ENCODE measurements at places on chromosomes 13 and 19.

DNA sequence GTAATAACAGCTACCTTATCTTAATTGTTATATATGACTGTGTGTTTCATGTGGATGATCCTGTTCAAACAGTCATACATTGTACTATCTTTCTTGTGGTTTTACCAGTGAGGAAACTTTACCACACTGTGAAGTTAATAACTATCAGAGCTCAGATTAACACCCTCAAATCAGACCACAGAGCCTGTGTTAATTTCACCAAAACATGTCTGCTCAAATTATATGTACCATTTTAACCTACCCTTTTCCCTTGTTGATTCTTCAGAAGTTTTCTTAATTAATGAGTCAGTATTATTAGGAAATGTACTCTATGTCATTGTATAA, 1.8 kb upstream of the ZNF331 start:
- DNase-seq, result no peak

- DNase-seq, result peak; percentile 63
These were observed 7.1 kb upstream of the DHRS12 start for GRCh38 chr13:51811046-51811445.

DNA sequence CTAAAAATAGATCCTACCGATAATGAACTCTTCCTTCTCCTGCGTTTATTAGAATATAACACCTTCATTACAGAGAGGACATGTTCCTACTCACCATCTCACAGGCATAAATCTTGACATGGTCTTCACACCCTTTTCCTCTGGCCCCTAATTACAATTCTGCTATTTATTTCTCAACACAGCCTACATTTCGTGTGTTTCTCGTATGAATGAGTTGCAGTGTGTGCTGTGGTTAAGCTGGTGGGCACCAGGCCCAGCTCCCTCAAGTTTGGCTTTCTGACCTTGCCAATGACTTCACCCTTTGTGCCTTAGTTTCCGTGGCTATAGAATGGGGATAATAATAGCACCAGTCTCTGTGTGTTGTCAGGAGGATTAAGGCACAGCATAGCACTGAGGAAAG, 12.3 kb upstream of the KATNAL1 start:
- DNase-seq, result no peak

GRCh38 chr19:1807695-1808394, 4.2 kb downstream of the ATP8B3 start:
- no peak for DNase-seq

DNA sequence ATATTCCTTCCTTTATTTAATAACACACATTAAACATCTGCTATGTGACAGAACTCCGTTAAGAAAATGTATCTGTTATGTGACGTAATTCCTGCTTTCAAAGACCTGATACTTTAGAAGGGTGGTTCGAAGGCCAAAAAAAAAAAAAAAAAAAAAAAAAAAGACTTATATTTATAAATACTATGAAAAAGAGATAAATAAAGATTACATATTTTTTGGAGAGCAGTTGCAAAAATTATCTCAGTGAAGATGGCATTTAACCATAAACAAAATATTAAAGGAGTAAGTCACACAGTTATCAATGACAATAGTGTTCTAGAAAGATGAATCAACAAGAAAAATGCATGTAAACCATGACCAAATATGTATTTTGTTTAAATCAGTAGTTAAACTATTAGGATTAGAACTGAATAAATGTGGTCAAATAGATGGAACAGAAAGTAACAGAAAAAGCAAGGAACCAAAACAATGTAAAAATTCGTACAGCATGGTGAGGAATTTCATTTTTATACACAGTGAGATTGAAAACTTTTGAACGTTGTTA, 612.3 kb upstream of the SLITRK5 start:
- DNase-seq, result no peak

- DNase-seq, result no peak
These were observed 417.1 kb downstream of the ITGBL1 start for GRCh38 chr13:101869553-101869952.

DNA sequence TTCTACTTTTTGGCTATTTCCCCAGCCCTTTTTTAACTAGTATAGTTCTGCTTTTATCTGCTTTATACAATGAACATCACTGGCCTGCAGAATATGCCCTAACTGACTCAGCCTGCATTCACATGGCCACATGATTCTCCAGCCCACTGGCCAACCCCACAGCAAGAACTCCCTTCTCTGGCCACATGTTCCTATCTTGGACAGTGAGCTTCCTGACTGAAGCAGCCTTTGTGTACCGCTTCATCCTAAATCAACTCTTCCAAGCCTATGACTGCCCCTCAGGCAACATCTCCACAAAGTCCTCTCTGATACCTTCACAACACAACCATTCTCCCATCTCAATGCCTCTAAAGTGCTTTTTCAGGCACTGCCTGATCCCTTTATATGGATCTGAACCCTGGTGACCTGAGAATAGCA, 214.1 kb downstream of the COL4A1 start:
- DNase-seq, result no peak

GRCh38 chr13:67228916-67229315, 1.2 kb downstream of the PCDH9 start:
- DNase-seq, result no peak

DNA sequence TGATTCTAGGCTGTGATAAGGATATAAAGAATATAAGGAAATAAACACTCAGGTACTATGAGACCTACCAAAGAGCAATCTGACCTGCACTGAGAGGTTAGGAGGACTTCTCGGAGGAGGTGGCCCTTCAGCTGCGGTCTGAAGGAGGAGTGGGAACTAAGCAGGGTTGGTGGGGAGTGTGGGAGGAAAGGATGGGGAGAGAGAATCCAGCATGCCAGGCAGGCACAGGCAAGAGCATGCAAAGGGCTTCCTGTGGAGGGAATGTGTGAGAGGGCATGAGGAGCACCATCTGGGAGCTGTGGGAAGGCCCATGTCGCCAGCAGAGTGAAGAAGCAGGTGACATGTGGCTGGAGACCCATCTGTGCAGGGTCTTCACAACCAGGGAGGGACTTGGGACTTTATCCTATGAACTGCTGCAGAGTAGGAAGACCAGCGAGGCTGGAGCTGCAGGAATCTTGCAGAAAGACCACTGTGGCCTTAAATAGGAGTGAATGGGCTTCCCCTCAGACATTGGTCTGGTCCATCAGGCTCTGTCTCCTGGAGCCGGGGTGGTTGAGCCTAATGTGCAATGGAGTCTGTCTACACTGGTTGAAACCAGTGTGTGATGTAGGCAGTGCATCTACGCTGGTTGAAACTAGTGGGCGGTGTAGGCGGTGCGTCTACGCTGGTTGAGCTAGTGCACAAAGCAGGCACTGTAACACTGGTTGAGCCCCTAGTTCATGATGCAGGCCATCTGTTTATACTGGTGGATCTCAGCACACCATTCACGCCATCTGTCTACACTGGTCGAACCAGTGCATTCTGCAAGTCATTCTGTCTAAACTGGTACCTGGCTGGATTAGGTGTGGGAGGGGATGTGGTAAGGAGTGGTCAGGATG, 6.4 kb downstream of the CHST8 start:
- DNase-seq, result no peak

DNA sequence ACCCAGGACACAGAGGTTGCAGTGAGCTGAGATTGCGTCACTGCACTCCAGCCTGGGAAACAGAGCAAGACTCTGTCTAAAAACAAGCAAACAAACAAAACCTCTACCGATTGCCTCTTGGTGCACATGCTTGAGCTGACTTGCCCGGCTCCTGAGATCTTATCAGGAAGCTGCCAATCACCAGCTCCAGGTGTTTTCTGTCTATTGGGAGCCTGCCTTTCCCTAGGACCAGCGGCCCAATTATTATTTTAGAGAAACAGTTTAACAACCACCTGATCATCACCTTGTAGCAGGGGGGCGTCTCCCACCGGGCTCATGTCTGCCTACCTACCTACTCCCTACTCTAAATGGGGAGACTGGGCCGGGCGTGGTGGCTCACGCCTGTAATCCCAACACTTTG, 10.8 kb downstream of the CLEC4M start:
- no peak for DNase-seq

DNA sequence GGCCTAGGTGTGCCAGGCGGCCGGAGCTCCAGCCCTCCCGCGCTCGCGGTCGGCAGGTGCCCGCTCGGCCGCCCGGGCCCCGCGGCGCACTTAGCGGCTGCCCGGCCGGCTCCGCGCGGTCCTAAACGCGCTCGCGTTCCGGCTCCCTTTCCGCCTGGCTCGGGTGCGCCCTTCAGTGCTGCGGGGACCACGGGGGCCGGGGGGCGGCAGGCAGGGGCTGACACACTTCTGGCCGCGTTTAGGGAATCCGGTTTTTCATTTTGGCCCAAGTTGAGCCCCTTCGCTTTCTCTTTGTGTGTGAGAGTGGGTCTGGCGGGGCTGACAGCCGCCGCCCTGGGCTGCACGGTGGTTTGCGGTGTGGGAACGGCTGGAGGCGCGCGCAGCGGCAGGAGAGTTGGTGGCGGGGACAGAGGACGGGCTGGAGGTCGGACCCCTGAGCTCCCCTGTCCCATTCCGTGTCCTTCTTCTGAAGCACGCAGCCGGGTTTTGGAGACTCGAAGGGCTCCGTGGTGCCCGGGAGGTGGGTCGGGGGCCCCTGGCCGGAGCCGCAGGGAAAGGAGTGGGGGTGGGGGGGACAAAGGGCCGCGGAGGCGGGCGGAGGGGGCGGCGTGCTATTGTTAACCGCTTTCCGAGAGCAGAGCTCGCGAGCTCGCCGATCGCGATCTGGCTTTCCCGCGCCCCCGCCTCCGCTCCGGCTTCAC, 3.1 kb downstream of the FGF9 start:
- no peak for DNase-seq

- no peak for DNase-seq
These were observed 313.9 kb downstream of the KLF12 start for GRCh38 chr13:73820285-73820684.

- DNase-seq, result no peak
These were observed 1.3 kb upstream of the CEACAM3 start for GRCh38 chr19:41795031-41795461.

DNA sequence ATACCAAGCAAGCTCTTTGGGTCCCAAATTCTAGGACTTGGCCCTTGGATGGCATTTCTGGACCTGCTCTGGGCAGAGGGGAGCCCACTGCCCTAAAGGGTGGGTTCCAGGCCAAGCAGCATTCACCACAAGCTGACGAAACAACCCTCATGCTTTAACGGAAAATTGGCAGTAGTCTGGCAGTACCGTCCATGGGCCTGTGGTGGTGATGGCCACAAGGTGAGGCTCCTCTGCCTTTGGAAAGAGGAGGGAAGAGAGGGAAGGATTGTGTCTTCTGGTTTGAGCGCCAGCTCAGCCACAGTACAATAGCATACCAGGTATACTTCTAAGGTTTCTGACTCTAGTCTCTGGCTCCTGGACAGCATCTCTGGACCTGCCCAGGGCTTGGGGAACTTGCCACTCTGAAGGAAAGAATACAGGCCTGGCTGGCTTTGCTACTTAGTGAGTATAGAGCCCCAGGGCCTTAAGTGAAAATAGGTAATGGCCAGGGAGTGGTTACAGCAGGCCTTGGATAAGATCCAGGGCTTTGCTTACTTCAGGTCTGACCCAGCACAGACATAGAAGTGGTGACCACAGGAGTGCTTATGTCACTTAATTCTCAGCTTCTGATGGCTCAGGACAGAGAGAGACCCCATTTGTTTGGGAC, 595.5 kb downstream of the LMO7 start:
- DNase-seq, result no peak

- DNase-seq, result no peak
These were observed 625 bp downstream of the F2RL3 start for GRCh38 chr19:16889366-16889882.

DNA sequence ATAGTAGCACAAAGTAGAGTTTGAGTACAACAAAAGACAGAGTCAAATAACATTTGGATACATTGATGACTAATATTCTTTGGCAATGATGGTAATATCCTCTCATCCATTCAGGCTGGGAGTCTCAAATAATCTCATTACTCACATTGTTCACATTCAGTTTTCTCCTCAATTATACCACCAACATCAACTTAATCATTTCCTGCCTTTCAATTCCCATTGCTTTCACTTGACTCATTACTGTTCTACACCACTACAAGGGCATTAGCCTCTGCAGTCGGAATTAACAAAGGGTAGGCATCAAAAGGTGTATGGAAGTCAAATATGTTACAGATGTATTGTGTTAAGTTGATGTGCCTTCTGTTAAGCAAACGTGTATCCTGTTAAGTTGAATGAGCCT, 518.4 kb upstream of the SLITRK1 start:
- DNase-seq, result no peak

DNA sequence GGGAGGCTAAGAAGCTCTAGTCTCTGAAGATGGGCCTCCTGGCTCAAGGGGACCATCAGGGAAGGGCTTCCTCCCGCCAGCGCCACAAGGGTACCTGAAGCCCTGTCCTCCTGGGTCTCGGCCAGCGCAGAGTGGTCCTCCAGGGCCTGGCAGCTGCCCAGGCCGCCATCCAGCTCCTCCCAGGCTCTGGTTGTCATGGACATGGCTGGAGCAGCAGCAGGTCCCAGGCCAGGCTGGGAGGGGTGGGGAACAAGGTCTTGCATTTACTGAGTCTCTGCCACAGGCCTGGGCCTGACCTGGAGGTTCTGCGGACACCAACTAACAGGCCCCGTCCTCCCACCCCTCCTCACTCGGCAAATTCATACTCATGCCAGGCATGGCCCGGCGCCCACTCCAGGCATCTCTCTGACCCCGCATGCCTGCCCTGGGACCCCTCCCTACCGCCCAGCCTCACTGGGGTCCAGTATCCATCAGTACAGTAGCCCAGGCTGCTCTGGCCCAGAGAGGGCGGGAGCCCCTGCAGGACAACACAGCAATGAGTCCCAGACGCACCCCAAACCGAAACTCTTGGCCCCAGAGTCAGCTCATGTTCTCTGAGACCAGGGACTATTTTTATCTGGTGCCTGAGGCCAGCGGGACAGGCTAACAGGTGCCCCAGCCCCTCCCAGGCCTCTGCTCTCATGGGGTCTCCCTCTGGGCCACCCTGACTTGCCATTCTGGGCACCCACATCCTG, 938 bp downstream of the JSRP1 start:
- DNase-seq, result no peak

DNA sequence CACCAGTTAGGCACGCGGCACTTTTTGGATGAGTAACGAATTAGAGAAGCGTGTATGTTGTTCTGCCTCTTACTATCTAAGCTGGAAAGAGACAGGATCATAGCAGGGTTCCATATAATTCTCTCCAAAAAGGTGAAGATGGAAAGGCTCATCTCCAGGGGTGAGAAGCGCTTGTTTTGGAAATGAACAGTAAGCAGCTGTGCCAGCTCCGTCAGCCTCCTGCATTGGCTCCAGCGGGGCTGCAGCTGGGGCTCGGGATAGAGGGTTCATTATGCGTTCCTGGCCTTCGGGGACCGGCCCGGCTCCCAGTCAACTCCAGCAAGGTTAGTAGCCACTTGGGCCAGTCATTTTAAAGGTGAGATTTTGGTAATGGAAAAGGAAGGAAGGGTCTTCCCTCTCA, 155.5 kb downstream of the COL4A1 start:
- no peak for DNase-seq

GRCh38 chr13:45781553-45782326, 69.8 kb downstream of the SIAH3 start:
- DNase-seq, result peak; percentile 85

DNA sequence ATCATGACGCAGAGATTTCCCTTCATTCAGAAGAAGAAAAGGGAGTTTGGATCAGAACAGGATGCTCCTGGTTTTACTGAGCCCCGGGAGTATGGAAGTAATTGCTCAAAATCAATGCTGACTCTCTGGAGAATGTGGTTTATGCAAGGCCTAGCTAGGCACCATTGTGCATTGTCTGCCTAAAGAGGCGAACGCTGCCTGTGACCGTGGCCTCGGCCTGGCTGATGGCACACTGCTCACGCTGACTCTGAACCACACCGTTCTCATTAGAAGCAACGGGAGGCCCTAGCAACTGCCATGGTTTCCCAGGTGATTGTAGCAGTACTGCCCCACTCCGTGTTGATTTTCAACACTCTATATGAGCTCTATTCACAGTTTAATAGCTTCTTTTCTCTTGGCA, 41.7 kb upstream of the UBL3 start:
- DNase-seq, result no peak

GRCh38 chr13:100751826-100752225, 77.2 kb upstream of the TMTC4 start:
- no peak for DNase-seq

Measured in cardiac septum (tissue), 1 donor.